ENCODE measurements at places on chromosomes 1 and 21.

GRCh38 chr1:180837020-180837419 is 75.7 kb upstream of the KIAA1614 start:
- DNase-seq, result no peak

- DNase-seq, result no peak
Observed at GRCh38 chr1:158103861-158104522, 76.7 kb upstream of the CD1D start.

DNA sequence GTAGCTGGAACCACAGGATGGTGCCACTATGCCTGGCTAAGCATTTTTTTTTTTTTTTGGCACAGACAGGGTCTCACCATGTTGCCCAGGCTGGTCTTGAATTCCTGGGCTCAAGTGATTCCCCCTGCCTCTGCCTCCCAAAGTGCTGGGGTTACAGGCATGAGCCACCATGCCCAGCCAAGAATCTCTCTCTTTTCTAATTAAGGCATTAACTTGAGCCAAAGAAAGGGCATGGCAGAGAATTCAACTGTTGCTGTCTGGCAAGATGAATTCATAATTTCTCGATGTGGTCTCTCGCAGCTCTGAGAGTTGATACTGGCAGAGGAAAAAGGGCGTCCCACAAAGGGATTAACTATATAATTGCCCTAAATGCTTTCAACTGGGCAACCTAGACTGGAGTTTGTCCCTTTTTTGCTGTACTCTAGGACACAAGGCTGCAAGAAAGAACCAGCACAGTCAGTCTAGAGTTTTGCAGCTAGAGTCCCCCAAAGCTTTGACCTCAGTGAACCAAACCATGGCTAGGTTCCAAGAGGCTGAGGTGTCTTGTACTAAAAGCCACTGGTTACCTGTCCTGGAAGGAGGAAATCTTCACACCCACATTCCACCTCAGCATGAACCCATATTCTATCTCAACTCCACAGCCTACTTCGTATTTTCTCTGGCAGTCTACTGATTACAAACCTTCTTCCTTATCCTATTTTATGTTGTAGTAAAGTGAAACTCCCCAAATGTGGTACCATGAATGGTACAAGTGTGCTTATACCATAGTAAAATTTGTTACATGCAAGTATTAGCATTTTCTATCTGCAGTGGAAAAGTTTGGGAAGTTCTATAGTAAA is 51.2 kb downstream of the OPTC start:
- DNase-seq, result no peak

- peak; percentile 11 for DNase-seq
Observed at GRCh38 chr1:3858231-3858981, 1.1 kb downstream of the DFFB start.

GRCh38 chr1:206512851-206513180 is 5.5 kb downstream of the RASSF5 start:
- no peak for DNase-seq

DNA sequence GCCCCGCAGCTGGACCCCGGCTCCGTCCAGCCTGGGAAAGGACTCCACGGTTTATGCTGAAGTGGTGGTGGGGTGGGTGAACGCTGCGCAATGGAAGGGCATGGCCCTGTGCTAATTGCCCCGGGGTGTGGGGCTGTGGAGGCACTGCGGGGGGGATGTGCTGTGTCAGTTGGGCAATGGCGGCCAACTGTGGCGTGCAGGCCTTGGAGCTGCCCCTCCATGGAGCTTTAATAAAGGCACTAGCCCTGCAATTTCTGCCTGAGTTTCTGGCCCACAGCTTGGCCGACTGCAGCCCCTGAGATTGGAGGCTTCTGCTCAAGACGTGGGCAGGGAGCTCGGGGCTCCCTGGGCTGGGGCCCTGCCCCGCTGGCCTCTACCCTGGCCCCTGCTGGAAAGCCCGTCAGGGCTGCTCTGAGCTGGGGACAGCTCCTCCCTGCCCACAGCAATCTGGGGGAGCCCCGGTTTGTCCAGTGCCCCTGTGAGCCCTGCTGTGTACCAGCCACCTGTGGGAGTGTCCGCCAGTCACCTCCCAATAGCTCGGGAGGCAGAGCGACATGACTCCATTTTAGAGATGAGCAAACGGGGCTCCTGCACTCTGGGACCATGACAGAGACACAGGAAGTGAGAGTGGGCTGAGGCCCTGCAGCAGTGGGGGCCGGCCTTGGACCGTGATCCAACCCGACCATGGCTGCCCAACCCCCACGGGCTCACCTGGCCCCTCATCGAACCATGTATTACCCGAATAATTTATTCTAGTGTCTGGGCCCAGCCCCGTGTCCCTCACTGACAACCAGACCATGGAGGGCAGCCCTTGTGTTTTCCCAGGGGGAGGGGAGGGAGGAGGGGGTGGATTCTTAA is 8.7 kb upstream of the TNFRSF14 start:
- peak; percentile 63 for DNase-seq

DNA sequence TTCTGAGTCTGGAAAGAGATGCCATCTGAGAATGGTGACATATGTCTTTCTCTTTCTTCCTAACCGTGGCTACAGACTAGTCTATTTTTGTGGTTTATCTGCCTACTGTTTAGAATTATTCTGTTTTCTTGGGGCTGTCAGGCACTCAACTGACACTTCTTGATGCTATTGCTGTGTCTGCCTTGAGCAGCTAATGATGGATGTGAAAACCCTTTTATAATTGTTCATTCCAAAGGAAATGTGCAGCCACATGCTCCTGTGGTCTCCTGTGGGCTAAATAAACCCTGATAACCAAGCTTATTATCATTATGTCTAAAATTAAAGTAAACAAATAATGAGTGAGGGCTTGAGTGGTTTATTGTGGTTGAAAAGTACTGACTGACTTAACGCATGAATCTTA is 52.7 kb upstream of the CXADR start:
- no peak for DNase-seq

GRCh38 chr1:85850238-85850637 is 142.0 kb upstream of the ZNHIT6 start:
- no peak for DNase-seq

DNA sequence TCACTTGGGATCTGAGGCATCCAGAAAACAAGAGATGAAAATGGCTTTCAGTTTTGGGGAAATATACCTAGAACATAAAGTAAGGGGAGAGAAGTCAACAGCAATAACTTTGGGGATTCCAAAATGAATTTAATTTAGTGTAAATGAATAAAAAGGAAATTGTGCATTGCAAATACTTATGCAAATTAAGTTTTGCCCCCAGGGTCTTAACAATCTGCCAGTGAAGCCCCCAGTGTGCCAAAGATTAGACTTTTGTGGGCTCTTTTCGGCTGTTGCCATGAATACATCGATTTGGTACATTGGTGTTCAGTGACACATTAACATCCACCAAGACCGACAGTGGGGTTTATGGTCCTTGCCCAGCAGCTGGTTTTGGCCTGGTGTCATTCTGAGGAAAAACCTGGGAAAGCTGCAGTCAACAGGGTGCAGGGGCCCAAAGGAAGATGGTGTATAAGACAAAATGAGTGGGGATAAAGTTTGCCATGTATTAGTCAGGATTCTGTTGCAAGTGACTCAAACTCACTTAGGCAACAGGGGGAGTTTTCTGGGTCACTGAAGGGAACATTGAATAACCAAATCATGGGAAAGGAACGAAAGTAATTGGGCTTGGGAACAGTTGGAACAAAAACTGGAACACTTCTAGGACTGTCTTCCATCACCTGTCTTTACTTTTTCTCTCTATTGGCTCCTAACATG is 30.2 kb upstream of the IGSF3 start:
- no peak for DNase-seq

DNA sequence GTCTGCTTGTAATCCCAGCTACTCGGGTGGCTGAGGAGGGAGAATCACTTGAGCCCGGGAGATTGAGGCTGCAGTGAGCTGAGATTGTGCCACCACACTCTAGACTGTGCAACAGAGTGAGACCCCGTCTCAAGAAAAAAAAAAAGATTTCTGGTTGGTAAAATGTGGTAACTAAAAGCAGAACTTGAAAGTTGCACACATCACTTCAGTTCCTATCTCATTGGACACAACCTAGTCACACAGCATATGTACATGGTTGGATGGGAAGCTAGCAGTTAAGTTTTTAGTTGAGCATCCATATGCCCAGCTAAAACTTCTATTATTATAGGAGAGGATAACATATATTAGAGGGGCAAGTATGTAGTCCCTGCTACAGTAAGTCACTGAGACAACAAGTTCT is 22.1 kb downstream of the BCAS2 start:
- DNase-seq, result no peak

DNA sequence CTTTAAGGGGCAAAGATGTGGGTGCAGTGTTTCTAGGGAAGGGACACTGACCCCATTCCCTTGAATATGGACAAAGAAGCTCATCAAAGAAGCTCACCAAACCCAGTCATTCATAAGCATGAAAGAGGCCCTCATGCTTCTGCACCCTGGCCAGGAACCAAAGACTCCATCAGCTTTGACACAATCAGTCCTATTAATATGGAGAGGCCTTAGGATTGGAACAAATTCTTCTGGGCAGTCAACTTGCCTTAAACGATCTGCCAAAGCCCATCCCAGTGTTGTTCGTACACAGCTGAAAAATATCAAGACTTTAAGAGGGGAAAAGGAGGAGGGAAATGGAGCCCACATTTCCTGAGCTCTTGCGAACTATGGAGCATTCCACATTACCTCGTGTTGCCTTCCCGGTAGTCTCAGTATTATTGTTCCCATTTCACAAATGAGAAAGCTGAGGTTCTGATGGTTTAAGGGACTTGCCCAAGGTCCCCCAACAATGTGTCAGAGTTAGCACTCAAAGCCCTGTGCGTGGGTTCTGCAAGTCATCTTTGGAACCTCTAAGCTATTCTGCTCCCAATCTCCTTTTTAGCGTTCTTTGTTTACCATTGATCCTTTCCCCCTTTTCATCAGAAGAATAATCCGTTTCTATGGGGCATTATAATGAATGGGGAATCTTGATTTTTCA is 161.9 kb downstream of the ZBTB18 start:
- no peak for DNase-seq

DNA sequence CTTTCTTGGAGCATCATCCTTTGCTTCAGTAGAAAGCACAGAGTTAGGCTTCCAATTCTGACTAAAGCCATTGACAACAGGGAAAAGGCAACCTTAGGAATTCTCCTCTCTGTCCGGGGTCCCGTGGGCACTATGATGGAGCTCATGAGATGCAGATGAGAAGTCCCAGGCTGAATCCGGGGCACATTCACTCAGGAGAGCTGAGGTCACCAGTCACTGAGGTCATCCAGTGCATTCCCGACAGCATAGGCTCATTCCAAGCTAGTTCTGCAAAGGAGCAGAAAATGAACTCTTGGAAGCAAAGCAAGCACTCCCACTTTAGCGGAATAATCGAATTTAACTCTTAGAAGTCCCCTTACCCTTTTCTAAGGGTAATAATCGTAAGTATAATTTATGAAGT is 6.8 kb downstream of the CR1 start:
- DNase-seq, result no peak

DNA sequence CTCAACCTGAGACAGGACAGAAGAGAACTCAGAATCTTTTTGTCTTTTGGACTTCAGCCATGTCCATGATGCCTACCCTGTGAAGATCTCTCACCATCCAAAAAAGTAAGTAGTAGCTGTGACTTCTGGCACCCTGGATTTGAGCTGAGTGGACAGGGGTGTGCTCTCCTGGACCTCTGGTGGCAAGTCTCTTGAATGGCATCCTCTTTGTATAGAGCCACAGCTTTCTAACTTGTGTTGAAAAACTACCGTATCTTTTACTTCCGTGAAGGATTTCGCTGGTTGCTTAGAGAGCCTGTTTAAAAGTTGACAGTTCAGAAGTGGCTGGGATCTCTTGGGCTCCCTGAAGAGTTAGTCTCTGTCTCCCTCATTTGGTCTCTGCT is 1.8 kb downstream of the MFN2 start:
- DNase-seq, result no peak

DNA sequence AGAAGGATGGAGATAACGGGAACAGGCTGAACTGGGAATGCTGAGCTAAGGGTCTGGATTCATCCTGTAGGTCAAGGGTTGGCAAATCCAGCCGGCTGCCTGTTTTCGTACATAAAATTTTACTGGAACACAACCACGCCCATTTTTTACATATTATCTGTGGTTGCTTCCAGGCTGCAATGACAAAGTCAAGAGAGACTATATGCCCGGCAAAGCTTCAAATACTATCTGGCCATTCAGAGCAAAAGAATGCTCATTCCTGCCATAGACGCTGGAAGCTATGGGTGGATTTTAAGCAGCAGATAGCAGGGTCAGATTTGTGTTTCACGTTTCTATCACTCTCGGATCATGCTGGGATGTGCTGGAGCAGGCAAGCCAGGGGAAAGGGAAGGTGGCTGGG is 137.9 kb upstream of the EDN2 start:
- DNase-seq, result no peak

DNA sequence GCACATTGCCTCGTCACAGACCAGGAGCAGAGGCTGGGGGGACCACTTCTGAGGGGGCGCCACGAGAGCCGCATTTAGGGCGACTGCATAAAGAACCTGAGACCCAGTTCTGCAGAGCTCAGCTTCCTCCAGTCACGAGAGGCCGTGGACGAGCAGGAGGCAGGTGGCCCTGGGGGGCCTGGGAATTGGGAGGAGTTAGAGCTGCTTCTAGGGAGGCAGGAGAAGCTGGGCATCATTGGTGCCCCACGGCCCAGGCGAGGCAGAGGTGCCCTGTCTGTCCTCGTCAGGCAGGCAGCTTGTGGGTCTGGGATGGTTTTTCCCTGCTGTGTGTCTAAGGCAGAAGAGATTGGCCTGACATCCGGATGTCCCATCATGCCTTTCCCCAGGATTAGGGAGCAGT is 389.3 kb downstream of the CAMTA1 start:
- DNase-seq, result no peak

GRCh38 chr21:43294194-43294902 is 125.5 kb downstream of the CRYAA start:
- no peak for DNase-seq

GRCh38 chr1:157798211-157798610 is 21.3 kb upstream of the FCRL2 start:
- no peak for DNase-seq

DNA sequence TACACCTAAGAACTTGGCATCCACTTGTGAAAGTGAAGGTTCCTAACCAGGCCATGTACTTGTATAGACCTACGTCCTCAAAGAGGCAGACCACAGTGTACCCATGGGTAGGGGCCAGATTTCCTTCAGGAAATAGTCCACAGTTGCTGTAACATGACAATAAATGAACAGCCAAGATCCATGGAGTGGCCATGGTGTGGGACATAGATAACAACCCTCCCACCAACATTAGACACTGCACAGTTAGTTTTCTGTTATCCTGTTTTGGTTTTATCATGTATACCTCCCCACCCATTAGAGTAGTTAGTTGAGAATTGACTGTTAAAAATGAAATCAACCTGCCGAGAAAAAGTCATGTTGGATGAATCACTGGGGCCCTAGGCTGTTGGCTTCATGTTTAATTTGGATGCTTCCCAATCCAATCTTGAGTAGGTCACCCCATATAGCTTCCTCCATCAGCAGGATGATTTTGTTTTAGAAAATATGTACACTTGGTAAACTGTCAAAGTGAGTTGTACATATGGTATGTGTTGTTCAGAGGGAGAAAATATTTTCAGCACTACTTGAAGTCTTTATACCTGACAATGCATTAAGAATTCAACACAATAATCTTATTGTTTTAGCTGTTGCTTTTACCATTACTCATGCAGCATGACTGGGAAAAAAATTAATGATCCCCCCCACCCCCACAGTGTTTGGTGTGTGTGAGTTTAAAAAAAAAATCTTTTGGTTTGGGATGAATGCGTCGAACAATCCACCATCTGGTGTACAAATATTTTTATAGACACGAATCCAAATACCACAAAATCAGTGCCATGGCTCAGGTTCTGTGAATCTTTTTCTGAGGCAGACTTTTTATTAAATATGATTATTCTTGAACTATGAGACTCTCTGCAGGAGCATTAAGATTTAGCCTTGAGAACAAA is 88.3 kb upstream of the ARHGAP29 start:
- no peak for DNase-seq

All from activated CD4-positive, alpha-beta T cell treated with anti-CD3 and anti-CD28 coated beads, Interleukin-2, amount 10 ng/mL, durations not matched to agents 7 days and 5 days (primary cell).